Mesothelial cell of epicardium (in vitro differentiated cells): ENCODE measurements at places on chromosomes 6 and 20. TPM values are rescaled to one million over a fixed set of nuclear protein-coding genes. Genes with fewer than 3 reads are reported as not detected.

- H3K4me3 ChIP-seq: no peak overlapping the region
- peaks cover 18% of the 10 kb centered on the region for H3K4me1 ChIP-seq
- no peaks in the 10 kb centered on the region for H3K36me3 ChIP-seq
- H3K27ac ChIP-seq: no peak overlapping the region
- DNase-seq: no peak
- no peaks in the 10 kb centered on the region for H3K27me3 ChIP-seq
These were observed 18.8 kb downstream of the DNMT3B start for GRCh38 chr20:32780749-32781655.

DNA sequence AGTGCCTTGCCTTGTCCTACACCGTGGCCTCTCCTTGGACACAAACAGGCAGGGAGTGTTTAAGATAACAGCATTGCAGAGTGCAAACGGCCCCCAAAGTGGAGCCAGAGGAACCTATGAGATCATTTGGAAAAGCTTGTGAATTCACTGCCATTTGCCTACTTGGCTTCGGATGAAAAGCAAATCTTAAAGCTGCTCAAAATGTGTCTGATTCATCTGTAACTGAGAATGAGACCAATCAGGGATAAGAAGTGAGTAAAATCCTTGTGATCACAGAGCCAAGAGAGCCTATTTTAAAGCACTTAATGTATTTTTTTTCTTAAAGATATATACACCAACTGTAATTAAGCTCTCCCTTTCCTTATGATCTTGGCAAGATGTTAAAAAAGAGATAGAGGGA, 65.7 kb upstream of the BACH2 start:
- H3K36me3 ChIP-seq: no peaks in the 10 kb centered on the region
- no peak overlapping the region for H3K4me3 ChIP-seq
- H3K4me1 ChIP-seq: peaks cover 35% of the 10 kb centered on the region
- no peak overlapping the region for H3K27ac ChIP-seq

DNA sequence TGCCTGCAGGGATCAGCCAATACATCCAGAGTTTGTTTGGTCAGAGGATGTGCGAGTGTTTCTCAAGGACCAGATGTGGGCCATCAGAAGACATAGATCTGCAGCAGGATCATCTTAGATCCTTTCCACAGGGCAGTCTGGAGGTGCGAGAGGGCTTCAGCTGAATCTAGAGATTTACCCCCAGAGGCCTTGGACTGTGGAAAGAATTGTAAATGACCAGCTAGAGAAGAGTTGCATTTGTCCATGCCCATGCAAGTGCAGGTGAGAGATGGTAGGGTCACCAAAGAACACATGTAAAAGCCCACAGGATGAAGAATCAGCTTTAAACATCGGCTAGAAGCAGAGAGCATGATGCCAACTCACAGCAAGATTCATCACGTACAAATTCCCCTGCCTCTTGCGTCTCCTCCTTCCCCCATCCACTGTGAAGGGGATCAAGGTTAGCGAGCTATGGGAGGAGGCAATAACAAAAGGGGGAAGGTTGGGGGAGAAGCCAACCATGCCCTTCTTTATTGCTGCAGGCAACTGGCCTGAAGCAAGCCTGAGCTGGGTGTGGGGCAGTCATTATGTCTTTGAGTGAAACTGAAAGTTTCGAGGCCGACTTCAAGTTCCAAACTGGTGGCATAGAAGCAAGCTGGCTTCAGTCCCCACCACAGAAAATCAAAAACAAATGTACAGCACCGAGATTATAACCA, 83.5 kb downstream of the SCML4 start:
- no peak overlapping the region for H3K27ac ChIP-seq
- H3K4me1 ChIP-seq: no peaks in the 10 kb centered on the region
- peaks cover 41% of the 10 kb centered on the region for H3K27me3 ChIP-seq
- DNase-seq: no peak

DNA sequence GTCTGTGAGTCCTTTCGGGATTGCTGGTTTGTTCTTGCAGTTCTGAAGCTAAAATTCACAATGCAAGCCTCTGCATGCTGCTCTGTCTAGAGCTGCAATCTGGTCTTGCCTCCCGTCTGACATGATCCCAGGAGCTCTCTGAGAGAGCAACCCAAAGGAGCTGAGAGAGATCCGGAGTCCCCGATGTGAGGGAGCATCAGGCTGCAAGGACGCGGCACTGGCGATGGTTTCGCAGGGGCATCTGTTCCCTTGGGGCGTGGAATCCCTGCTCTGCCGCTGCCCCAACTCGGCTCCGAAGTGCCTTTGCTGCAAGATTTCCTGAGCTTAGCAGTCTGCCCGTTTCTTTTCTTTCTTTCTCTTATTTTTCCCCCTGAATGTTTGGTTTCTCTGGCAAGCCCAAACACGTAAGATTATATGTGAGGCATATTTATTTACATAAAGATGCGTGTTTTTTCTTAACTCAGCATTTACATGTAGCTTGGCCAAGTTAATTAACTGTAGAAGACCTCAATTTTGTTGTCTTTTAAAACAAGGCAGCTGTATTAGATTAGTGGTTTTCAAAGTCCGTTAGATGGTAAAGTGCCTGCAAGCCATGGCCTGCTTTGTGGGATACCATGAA, 873.0 kb downstream of the KIF16B start:
- DNase-seq: no peak
- peak overlapping the region; percentile 40 for H3K4me3 ChIP-seq
- H3K27me3 ChIP-seq: no peaks in the 10 kb centered on the region
- H3K4me1 ChIP-seq: peaks cover 11% of the 10 kb centered on the region
- H3K36me3 ChIP-seq: peaks cover 11% of the 10 kb centered on the region

The HEY2 gene
- total RNA-seq: 8.8 to 11.7 TPM (median 9.6 TPM) in 3 replicates

GRCh38 chr6:715709-716491, 23.0 kb upstream of the EXOC2 start:
- no peak overlapping the region for H3K4me3 ChIP-seq
- no peak for DNase-seq
- H3K36me3 ChIP-seq: no peaks in the 10 kb centered on the region
- no peak overlapping the region for H3K27ac ChIP-seq
